Right ventricle myocardium inferior (tissue), 1 donor: ENCODE measurements at places on chromosomes 3 and 15. TPM values are rescaled to one million over a fixed set of nuclear protein-coding genes. Genes with fewer than 3 reads are reported as not detected.

GP9 gene
- total RNA-seq = not detected

RTP3 gene
- not detected for total RNA-seq

ZSCAN29 gene
- total RNA-seq = 13.1 TPM

RPUSD2 gene
- 8.3 TPM for total RNA-seq

PAK6 gene
- total RNA-seq = 10.1 TPM

PRICKLE2 gene
- total RNA-seq = 7.7 TPM

DNA sequence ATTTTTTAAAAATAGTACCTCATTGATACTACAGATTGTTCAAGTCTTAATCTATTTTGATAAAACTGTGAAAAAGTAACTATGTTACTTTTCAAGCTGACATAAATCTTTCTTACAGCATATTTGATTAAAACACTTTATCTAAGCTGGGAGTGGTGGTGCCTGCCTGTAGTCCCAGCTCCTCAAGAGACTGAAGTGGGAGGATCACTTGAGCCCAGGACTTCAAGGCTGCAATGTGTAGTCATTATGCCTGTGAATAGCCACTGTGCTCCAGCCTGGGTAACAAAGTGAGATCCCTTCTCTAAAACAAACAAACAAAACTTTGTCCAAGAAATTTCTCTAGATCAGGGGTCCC lies 59.6 kb upstream of the NEDD4 start:
- DNase-seq = no peak

- no peak for DNase-seq
Observed at GRCh38 chr15:100049936-100050876, 291.6 kb downstream of the ADAMTS17 start.

DNA sequence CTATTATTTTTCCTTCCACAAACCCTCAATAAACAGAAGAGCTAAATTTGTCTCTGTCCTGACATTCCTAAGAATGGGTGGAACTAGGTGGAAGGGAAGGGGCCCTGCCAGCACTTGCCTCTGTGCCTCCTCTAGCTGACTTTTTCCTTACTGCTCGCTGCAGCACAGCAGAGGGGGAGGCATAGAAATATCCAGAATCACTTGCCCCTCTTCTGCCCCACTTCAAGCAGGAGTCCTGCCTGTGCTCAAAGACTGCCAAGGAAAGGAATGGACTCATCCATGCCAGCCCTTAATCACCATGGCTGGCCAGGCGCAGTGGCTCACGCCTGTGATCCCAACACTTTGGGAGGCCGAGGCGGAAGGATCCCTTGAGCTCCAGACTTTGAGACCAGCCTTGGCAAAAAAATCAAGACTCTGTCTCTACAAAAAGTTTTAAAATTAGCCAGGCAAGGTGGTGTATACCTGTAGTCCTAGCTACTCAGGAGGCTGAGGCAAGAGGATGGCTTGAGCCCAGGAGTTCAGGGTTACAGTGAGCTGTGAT lies 51.8 kb downstream of the ADCY5 start:
- peak; percentile 4 for DNase-seq

DNA sequence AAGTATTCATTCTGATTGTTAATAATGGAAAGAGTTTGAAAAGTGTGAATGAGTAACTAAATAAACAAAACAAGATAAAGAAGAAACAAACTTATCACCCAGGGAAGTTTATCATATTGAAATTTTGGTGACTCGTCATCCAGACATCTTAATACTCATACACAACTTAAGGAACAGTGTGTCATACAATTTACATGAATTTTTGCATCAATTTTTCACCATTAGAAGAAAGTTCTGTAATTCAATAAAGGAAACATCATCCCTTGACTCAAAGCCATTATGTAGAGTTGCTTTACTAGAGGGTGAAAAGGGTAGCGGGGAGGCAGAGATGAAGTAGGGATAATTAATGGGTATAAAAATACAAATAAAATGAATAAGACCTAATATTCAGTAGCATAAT lies 536.2 kb downstream of the GRM7 start:
- no peak for DNase-seq

- no peak for DNase-seq
Observed at GRCh38 chr15:92921215-92922131, 21.3 kb downstream of the CHD2 start.

DNA sequence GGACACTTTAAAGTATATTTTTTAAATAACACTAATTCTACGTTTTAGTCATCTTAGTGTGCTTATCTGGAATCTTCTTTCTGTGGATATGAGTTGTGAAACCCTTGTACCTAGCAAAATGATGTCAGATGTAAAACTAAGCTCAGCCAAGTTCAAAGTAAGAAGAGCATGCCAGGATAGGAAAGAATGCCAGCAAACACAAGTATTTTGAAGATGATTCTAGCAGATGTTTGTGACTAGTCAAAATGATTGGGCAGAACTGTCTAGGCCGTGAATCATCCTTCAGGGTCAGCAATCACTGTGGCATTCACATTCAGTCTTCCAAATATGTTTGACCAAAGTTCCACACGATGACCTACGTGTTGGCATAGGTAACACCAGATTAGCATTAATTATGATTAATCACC lies 5.4 kb upstream of the PLOD2 start:
- no peak for DNase-seq

GRCh38 chr3:39668420-39668819 lies 141.0 kb upstream of the MYRIP start:
- no peak for DNase-seq

DNA sequence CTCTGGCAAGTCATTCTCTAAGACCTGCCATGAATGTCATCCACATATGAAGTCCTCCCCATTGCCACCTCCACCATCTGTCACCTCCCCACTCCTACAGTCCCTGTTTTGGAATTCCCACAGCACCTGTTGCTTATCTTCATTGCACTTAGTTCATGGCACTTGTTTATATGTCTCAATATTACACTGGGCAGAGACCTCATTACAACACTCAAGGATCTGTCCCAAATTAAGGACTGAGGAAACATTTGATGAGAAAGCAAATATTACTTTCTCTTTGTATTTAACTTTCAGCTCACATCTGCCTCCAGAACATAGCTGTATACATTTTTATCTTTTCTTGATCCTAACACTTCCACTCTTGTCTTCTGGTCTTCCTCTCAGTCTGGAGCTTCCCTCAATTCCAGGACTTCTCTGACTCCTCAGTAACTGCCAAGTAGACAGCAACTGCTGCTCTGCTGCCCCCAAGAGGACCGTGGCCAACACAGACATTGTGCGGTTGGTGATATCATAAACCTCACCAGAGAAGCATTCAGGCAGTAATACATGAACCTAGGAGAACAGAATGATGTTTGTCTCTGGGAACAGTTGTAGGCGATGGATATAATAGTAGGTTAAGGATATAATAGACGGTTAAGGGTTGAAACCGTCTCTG lies 45.0 kb upstream of the FGF12 start:
- DNase-seq = no peak

- DNase-seq = no peak
Observed at GRCh38 chr3:31225923-31226322, 306.8 kb upstream of the STT3B start.

GRCh38 chr3:18282507-18282906 lies 142.6 kb downstream of the SATB1 start:
- no peak for DNase-seq

- no peak for DNase-seq
Observed at GRCh38 chr3:169528289-169528688, 135.2 kb downstream of the MECOM start.

GRCh38 chr15:39506146-39506545 lies 74.7 kb upstream of the THBS1 start:
- no peak for DNase-seq

DNA sequence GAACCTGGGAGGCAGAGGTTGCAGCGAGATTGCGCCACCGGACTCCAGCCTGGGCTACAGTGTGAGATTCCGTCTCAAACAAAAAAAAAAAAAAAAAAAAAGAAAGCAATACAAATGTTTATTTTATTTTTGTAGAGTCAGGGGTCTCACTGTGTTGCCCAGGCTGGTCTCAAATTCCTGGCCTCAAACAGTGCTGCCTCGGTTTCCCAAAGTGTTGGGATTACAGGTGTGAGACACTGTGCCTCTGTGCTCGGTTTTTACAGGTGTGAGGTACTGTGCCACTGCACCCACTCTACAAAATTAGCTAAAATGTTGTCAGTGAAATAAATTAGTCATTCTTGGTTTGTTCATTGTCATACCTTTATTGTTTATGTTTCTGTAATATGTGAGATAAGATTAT lies 5.5 kb downstream of the PIAS1 start:
- DNase-seq = no peak

GRCh38 chr15:27491666-27492621 lies 521.0 kb downstream of the GABRG3 start:
- DNase-seq = no peak

DNA sequence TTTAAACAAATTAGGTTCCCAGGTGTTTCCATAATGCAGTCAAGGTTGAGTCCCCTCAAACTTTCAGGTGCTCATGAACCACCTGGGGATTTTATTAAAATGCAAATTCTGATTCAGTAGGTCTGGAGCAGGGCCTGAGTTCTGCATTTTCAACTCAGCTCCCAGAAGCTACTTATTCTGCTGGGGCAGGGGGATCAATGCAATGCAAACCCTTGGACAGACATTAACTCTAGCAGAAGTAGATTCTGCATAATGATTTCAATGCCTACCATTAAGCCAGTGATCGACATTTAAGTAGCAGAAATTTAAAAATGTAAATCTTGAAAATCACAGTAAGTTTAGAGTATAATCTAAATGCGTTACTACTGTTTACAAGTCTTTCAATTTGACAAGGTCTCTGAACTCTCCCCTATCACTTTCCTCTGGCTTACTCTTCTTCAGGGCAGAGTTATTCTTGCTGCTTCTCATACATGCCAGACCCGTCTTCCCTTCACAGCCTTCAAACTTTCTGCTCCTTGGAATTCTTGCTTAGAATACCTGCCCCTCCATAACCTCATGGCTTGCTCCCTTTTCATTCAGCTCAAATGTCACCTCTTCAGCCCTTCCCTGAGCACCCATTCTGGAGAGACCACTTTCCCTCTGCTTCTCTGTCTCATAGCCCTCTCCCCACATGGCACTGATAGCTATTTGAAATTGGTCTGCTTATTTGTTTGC lies 19.3 kb upstream of the DPPA4 start:
- no peak for DNase-seq

DNA sequence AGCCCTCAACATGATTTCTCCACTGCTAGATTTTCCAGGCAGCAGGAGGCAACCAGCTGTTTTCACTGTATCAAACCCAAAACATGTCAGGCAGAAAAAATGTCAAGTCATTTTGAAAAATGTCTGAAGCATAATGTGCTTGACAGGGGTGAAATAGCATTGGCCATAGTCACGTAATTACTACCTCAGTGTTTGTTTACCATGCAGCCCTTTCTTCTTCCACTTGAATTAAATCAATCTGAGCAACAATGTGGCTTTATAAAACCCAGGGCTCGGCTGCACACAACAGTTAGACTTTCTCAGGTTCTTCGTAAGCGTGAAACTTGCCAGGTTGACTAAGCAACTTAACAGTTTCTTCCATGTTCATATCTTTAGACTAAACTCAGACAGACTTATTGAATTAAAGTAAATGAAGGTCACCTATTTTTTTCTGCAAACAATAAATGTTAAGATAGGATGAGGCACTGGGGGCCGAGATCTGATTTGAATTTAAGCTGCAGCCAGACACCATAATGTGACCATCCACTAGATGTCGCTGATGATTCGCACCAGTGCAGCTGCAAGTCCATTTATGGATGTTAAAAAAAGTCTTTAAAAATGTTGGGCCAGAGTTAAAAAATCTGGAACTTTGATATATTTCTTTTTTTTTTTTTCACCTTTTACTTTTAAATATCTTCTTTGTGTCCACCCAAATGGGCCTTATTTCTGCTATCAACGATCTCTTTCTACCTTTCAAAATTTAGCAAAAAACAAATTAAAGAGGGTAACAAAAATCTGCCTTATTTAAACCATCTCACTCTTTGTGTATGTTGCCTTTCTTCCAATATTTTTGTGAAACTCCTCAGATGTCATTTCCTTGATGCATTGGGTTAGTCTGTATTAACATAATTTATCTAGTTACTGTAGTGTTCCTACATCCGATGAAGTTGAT lies 305.9 kb downstream of the CACNA2D3 start:
- no peak for DNase-seq

- no peak for DNase-seq
Observed at GRCh38 chr3:31166249-31166885, 271.9 kb upstream of the GADL1 start.

DNA sequence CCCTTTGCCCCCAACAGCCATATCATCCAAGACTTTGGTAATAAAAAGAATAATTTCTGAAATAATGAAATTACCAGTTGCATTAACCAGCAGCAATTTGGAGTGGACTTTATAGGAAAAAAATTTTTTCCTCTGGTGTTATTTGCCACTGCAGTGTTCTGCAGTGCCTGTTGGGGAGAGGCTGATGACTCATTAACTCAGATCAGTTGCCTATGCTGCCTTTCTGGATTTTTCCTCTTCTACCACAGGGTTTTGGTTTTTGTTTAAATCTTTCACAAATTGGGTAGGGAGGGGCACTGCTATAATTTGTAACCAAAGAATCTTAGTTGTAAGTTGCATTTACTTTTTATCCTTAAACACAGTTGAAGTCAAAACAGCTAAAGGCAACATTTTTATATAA lies 22.7 kb downstream of the ATP6V1A start:
- DNase-seq = no peak

DNA sequence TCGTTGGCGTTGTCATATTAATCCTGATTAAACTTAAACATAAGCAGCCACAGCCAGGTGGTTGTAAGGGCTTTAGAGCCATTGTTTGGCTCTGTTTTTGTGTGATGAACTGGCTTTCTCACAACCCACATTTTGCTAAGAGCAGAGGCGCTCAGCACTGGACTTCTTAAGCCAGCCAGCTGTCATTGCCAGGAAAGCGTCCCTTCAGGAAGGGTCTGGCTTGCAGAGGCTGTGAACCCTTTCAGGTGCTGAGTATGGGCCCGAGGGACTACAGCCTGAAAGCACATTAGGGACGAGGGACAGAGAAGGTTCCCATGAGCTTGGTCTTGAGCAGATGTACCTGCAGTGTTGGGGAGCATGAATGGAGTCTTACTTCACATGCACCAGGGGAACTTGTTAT lies 112.3 kb downstream of the CHCHD6 start:
- no peak for DNase-seq

- DNase-seq = peak; percentile 27
Observed at GRCh38 chr15:40246496-40247280, 7.8 kb downstream of the PAK6 start.

GRCh38 chr3:157135671-157136396 lies 24.1 kb downstream of the CCNL1 start:
- no peak for DNase-seq

DNA sequence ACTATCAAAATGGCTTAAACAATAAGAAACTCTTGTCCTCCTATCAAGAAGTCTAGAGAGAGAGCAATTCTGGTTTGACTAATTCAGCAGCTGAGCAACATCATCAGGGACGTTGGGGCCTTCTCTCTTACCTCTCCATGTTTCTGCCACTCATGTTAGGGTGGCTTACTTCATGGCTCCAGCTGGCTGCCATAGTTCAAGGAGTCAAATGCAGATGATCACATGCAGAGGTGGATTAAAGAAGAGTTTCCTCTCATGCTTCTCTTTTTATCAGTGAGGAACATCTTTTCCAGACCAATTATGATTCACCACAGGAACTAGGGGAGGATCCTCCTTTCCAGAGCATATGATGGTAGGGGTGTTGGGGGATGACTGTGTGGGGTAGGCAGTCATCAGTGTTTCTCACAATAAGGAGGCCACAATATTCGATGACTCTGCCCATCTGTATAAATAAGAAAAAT lies 45.5 kb downstream of the NEK11 start:
- DNase-seq = no peak
